ENCODE measurements at places on chromosomes 13 and 19.

- DNase-seq, result peak; percentile 61
These were observed 23.9 kb upstream of the ZNF846 start for GRCh38 chr19:9792206-9793070.

- peak; percentile 40 for DNase-seq
These were observed 23.5 kb upstream of the USP12 start for GRCh38 chr13:27194895-27195764.

- no peak for DNase-seq
These were observed 286.3 kb downstream of the POU4F1 start for GRCh38 chr13:78317030-78317429.

GRCh38 chr19:18488838-18489626 lies 32.8 kb downstream of the ELL start:
- peak; percentile 22 for DNase-seq

DNA sequence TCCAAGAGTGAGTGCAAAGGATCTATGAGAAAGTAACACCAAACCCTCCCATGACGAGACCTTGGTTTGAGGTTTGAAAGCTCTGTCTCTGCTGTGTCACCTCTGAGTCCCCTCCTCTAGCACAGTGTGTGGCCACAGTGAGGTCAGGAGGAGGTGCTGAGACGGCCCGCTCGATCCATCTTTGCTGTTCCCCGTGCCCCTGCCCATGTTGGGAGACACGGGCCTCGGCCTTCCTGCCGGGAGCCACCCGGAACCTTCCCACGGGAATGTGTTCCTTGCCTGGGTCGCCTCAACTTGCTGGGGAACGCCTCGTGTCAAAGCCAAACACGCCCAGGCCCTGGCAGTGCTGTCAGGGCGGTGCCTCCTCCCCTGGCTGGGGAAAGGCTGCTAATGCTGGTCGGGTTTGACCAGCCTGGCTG lies 10.1 kb downstream of the NANOS3 start:
- DNase-seq, result no peak

DNA sequence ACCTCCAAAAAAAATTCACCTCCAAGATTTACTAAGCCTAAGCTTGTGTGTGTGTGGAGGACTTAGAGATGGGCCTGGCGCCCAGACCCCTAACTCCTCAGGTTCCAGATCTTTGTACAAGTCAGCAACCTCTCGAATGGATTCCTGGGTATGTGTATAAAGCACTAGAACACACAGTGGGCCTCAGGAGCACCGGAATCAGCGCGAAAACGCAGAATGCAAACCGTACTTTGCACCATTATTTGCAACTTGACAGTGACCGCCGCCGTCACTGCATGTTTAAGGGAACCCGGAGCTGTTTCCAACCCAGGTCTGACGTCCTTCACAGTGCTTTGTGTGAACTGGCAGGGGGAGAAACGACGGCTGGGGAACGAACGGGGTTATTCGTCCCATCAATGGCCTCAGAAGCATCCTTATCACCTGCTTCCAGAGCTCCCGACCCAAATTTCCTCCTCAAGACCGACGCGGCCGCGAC lies 688 bp downstream of the ZNF606 start:
- DNase-seq, result no peak

GRCh38 chr19:610801-611480 lies 21.3 kb downstream of the HCN2 start:
- no peak for DNase-seq

GRCh38 chr19:58325311-58326022 lies 1.3 kb upstream of the ZSCAN22 start:
- no peak for DNase-seq

GRCh38 chr19:17860331-17860992 lies 752 bp downstream of the RPL18A start:
- DNase-seq, result no peak

DNA sequence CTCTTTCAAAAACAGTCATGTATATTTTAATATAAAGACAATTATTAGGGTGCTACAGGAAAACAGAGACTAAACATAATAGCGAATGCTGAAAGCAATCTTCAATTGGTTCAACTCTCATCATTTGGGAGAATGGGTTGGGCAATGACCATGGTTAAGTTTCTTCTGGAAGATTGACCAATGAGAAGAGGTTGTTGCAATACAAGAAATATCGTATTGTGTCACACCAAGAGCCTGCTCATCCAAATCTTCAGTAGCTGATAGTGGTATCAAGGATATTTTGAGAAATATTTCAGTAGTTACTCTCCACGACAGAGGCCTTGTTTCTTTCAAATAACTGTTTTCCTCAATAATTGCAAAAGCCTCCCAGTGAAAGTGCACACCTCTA lies 83.0 kb upstream of the FNDC3A start:
- DNase-seq, result no peak

DNA sequence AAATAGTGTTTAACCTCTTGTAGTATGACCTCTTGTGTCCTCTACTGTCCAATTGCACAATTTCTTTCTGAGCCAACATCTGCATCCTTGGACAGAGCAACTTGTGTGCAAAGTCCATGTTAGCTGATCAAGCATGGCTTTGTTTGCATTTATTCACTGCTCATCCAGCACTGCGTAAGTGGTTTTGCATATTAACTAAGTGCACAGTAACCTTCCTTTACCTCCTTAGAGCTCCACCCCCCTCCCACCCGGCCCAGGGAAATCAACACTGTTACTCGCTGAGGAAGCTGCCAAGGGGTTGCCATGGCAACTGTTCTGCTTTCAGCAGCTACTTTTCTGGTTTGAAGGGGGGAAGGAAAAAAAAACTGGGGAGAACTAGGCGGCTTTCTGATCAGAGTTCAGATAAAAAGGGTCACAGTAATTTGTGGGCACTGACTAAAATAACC lies 153.5 kb upstream of the KLF12 start:
- peak; percentile 35 for DNase-seq

DNA sequence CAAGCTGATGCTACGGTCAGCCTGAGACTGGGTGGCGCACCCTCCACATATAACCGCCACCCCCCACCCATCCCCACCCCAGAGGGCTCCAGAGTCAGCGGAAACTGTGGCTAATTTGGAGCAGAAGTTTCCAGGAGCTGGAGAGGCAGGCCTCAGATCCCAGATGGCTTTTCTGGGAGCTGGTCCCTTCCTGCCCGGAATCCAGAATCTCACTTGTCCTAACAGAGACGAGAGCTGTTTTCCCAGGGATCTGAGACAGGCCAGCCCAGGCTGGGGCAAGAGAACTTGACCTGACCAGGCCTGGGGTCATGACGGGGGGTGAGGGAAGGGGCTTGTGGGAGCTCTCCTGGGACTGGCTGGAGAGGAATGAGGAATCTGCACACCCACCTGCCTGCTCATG lies 6.5 kb downstream of the EPHX3 start:
- no peak for DNase-seq

GRCh38 chr13:108273429-108274118 lies 4.1 kb downstream of the TNFSF13B start:
- no peak for DNase-seq

GRCh38 chr19:36093687-36094086 lies 17.3 kb upstream of the OVOL3 start:
- DNase-seq, result no peak
